ENCODE measurements at places on chromosomes 16 and 17.

- no peak for DNase-seq
Observed at GRCh38 chr16:30065943-30066760, 592 bp downstream of the ALDOA start.

DNA sequence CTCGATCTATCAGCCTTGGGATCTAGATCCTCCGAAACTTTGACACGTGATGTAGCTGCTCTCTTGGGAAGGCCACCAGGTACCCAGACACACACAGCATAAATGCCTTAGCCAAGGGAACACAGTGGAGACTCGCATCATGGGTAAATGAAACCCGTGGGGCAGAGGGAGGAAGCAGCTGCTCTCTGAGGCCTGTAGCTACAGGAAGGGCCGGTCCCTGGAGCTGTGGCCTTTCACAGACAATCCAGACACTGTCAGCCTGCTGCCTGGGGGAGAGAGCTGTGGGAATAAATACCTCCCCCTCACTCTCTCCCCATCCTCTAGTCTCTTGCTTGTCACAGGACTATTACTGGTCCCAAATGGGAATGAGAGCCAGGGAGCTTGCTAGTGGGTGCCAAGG is 351.2 kb downstream of the UTP18 start:
- no peak for DNase-seq

- no peak for DNase-seq
Observed at GRCh38 chr16:7716660-7717550, 384.3 kb downstream of the RBFOX1 start.

- peak; percentile 88 for DNase-seq
Observed at GRCh38 chr16:48526058-48526957, 83.7 kb downstream of the N4BP1 start.

DNA sequence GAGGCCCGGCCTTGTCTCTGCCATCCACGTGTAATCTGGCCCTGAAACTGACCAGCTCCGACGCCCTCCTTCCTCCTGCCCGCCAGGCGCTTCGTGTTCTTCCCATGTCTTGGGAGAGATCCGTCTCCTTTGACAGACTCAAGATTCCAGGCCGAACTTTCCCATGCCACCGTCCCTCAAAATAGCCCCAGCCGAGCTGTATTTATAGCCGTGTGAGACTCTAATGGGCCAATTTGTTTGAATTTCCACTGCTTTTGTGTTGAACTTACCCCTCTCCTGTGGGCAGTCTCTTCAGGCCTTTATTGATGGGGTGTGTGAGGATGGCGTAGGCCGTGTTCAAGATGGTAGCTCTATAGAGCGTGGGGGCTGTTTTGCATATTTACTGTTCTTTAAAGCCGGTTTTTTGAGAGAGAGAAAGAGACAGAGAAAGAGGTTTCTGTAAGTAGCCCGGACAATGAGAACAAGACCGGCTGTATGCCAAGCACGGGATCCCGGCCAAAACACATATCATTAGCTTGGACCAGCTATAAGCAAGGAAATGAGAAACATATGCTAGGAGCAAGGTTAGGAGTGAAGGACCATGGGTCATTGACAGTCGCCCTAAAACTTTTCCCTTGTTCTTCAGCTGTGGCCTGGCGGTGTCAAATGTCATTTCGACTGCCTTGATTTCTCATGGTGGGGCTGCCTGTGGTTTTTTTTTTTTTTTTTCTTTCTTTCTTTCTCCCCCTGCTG is 124.5 kb upstream of the ZFHX3 start:
- no peak for DNase-seq

- no peak for DNase-seq
Observed at GRCh38 chr16:84534815-84535214, 30.4 kb upstream of the MEAK7 start.

GRCh38 chr17:2277429-2278170 is 26.0 kb downstream of the SMG6 start:
- no peak for DNase-seq

GRCh38 chr16:69924041-69924775 is 26.9 kb upstream of the CLEC18A start:
- no peak for DNase-seq

GRCh38 chr17:83064021-83064731 is 15.2 kb upstream of the METRNL start:
- no peak for DNase-seq

GRCh38 chr17:47707056-47707804 is 13.3 kb downstream of the TBKBP1 start:
- no peak for DNase-seq

- no peak for DNase-seq
Observed at GRCh38 chr16:19837984-19838707, 46.5 kb downstream of the GPRC5B start.

- DNase-seq, result peak; percentile 40
Observed at GRCh38 chr17:27354491-27355081, 60.7 kb downstream of the WSB1 start.

- no peak for DNase-seq
Observed at GRCh38 chr17:17653343-17653742, 27.9 kb upstream of the RAI1 start.

- no peak for DNase-seq
Observed at GRCh38 chr17:29060475-29060874, 17.5 kb downstream of the PIPOX start.

DNA sequence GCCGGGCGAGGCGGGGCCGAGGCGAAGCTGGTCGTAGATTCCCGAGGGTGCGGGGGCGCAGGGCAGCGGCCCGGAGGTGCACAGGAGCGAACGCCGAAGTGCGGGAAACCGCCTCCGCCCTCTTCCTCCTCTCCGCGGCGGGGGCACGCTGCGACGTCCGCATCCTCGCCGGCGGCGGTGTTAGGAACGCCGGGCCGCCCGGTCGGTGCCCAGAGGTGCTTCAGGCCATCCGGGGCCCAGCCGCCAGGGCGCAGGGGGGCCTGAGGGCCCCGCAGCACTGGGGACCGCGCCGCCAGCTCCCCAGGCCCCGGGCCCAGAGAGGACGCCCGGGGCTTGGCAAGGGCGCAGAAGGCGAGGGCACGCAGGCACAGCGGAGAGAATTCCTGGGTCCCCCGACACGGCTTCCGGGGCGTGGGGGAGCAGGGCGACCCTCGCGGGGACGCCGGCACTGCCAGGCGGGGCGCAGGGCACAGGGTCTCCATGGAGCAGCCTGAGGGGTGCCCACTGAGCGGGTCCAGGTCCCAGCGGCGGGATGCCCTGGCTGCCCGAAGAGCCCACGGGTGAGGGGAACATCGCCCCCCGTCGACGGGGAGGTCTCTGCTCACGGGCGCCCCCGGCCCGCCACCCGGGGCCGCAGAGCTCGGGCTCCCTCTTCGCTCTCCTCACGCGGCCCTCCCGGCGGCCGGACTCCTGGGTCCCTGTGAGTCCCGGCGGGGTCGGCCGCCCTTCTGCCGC is 576 bp downstream of the EPOP start:
- DNase-seq, result no peak

DNA sequence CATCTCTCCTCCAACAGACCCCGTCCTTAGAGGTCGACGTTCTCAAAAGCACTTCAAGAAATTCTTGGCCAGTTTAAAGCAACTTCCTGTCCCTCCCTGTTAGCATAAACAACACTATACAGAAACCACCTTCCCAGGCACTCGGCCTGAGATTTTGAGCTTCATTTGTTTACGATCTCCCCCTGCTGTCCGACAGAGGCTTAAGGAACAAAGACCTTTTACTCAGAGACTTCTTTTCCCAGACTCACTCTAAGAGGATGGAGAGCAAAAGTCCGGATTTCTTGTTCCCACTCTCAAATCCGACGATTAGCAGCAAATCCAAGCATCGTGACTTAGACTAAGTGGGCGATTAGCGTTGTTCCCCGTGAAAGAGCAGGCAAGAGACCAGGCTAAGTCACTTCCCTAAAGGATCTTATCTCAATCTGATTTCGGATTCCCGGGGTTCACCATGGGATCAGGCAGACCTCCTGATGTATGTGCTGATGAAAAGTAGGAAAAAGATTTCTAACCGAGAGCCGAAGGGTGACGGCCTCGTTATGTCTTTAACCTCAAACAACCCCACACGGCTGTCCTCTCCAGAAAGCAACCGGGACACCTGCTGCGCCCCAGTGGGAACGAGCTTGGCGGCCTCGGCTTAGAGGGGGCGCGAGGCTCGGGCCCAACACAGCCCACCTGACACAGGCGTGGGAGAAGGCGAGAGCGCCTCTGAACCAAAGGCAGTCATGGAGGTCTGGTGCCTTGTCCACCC is 598 bp downstream of the INPP5K start:
- peak; percentile 69 for DNase-seq

GRCh38 chr16:71489122-71489521 is at the start of gene ZNF19:
ZNF19 (minus strand) TSS chr16:71489324; CDS start chr16:71482114, 7,210 bp downstream.
- no peak for DNase-seq

- DNase-seq, result peak; percentile 46
Observed at GRCh38 chr16:69814561-69814960, 52.4 kb downstream of the WWP2 start.

GRCh38 chr17:75124041-75124818 is 7.3 kb downstream of the NT5C start:
- peak; percentile 47 for DNase-seq

DNA sequence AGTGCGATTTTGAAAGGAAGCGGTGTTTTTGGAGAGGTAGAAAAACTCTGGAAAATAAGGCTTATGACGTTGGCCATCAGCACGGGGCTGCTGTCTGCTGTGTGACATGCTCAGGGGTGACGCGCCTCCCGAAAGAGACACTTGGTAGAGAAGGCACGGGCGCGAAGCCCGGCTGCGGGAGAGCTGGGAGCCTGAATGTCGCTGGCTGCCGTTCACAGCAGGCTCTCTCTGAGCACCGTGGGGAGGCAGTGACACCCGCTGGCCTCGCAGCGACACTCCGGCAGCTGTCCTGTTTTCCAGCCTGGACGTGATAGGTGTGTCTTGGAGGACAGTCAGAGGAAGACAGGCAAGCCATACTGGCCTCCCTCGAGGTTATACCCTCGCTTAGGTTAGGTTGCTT is 759.1 kb upstream of the RBFOX1 start:
- DNase-seq, result peak; percentile 35

DNA sequence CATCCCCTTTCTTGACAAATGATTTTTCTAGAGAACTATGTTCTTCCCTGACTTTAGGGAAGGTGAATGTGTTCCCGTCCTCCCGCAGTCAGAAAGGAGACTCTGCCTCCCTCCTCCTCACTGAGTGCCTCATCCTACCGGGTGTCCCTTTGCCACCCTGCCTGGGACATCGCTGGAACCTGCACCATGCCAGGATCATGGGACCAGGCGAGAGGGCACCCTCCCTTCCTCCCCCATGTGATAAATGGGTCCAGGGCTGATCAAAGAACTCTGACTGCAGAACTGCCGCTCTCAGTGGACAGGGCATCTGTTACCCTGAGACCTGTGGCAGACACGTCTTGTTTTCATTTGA is 7.4 kb downstream of the NAT9 start:
- no peak for DNase-seq

DNA sequence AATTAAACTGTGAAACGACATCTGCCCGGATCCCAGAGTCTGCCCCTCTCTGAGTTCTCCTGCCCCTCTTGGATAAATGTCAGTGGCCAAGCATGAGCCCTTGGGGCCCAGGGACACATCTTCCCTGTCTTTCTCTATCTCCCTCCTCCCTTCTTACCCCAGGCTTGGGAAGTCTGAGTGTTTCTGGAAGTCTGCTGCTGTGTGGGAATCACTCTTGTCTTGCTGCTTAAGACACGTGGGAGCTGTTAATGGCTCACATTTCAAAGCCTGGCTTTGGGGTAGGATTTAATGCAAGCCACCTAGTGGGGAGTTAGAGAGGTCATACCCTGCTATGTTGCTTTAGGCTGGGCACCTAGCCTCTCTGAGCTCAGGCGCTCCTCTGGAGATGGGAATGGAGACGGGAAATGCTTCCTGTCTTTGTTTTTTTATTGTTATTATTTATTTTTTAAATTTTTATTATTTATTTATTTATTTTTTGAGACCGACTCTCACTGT is 218.5 kb upstream of the CIBAR2 start:
- peak; percentile 72 for DNase-seq

GRCh38 chr17:21194703-21195102 is 19.3 kb downstream of the TMEM11 start:
- DNase-seq, result no peak

DNA sequence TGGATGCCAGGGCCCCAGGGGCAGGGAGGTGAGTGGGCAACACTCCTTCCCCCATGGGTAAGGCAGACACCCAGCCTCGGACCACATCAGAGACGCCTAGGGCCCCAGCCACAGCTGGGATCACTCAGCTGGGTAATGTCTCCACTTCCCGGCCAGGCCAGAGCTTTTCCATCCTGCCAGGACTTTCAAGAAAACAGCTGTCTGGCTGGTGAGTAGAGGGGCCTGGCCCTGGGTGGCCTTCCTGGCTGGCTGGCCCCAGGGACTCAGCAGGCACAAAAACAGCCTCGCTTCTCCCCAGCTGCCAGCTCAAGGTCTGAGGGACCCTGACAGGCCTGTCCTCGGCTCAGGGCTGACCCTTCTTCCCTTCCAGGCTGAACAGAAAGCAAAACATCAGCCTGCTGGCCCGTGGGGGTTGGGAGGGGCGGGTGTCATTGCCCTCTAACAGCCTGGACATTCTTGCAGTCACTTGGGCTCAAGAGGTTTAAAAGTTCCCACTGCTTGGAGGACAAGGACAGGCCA is 45.3 kb upstream of the JPH3 start:
- no peak for DNase-seq

DNA sequence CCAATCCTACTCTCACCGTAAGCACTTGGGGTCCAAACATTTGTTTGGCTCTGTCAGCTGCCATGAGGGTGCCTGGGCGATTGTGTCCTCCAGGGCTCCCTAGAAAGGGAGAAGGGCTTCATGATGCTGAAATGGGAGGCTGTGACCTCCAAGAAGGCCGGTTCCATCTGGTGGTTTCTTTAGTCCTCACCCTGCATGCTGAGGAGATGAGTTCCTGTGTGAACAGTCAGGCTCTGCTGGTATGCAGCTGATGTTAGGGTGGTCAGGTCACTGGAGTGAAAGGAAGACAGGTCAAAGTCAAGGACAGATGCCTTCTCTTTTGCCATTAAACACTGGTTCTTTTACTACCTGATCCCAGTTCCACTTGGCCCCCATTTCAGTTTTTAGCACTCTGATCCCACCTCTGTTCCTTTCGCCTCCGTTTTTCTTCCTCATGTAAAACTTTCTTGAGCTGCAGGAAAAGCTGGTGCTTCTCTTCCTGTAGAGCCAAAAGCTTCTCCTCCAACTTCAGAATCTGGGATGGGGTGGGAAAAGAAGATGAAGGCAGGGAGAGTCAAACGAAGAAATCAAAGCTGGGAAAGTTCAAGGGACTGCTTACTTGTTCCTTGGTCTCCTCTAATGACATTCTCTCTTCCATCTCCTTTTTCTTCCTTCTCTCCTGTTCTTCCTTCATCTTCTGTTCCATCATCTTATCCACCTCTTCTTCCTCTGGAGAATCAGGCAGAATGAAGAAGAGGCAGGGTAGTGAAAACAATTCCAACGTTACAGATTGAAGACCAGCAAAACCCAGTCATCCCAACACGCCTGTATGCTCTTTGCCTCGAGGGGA is 1.1 kb downstream of the GPS2 start:
- no peak for DNase-seq

GRCh38 chr17:75152922-75153779 is 1.2 kb downstream of the JPT1 start:
- peak; percentile 65 for DNase-seq

- DNase-seq, result no peak
Observed at GRCh38 chr16:81654346-81654745, 124.7 kb upstream of the PLCG2 start.

DNA sequence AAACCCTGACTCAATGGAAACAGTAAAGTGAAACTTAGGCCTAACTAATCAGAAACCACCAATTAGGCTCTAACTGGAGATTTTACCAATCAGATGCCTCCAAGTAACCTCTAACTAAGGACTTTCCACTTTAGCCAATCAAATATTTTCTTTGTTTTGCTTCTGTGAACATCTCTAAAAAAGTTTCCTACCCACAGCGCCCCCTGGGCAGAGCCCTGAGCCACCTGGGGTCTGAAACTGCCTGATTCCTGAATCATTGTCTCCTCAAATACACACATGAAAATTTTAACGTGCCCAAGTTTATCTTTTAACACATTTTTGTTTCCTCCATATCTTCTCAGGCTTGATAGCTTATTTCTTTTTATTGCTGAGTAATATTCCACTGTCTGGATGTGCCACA is 19.0 kb downstream of the ADAD2 start:
- no peak for DNase-seq
